ENCODE measurements at places on chromosomes 16 and 17.

DNA sequence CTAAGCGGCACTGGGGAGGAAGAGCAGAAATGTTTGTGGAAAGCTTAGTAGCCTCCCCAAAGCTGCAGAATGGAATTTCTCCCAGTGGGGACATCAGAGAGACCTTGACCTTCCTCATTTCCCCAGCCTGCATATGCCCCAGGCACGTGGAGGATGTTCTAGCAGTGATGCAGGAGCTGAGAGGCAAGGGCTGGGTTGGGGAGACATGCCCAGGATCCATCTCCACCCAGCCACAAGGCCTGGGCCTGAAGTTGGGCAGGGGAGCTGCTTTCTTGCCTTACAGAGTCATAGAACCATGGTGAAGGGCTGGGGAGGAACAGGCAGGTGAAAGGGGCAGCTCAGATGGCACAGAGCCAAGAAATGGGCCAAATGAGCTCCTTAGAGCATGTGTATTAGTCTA is 104.0 kb downstream of the TMEM132E start:
- DNase-seq, result no peak

- DNase-seq, result no peak
Observed at GRCh38 chr16:84985079-84986065, 26.0 kb downstream of the ZDHHC7 start.

DNA sequence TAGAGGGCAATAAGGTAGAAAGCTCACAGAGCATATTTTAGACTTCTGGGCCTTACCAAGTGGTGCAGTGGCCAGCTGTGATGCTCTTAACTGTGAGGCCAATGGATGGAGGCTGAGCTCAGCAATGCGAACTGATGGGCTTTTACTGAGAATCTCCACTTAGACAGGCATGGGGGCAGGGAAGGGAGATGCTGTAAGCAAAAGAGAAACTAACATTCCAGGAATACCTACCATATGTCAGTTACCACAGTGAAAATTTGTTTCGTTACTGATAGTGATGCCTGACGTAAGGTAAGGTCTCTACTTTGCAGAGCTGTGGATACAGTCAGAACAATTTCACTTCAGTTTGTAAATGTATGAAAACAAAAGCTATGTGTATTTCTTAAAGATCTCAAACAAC is 250.6 kb upstream of the ZFHX3 start:
- DNase-seq, result no peak

- no peak for DNase-seq
Observed at GRCh38 chr17:43217614-43218087, 6.0 kb downstream of the TMEM106A start.
